Activated CD8-positive, alpha-beta memory T cell treated with anti-CD3 and anti-CD28 coated beads for 1 hour (primary cell): ENCODE measurements at places on chromosomes 1 and 21.

GRCh38 chr1:112337028-112337531 is 58.9 kb upstream of the CTTNBP2NL start:
- DNase-seq, result no peak

DNA sequence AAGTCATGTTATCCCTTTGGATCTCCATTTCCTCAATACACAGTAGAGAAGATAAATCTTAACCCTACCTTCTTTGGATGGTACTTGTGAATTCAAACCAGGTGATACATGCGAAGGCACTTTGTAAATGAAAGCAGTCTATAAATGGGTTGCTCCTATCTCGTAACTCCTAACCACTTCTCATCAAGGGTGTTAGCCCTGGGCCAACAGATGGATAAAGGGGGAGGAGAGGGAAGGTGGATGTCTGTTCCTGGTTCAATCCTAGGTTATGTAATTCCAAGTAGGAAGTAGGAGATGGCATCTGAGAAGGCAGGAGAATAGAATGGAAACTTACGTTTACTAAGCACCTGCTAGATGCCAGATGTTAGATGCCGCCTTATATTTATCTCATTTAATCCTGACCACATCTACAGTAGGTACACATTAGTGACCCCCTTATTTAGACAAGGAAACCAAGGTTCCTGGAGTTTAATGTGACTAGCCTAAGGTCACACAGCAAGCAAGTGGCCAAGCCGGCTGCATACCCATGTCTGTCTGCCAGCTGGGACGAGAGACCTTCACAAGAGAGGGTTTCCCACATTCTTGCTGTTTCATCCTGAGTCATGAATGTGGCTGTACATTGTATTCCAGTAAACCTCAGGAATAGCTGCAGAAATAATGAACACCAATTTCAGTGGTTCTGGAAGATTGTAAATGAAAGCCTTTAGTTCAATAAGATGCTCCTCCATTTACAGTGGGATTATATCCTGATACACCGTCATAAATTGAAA is 47.7 kb downstream of the ELAVL4 start:
- DNase-seq, result no peak

- DNase-seq, result no peak
Observed at GRCh38 chr1:40659649-40659947, 5.9 kb downstream of the RIMS3 start.

DNA sequence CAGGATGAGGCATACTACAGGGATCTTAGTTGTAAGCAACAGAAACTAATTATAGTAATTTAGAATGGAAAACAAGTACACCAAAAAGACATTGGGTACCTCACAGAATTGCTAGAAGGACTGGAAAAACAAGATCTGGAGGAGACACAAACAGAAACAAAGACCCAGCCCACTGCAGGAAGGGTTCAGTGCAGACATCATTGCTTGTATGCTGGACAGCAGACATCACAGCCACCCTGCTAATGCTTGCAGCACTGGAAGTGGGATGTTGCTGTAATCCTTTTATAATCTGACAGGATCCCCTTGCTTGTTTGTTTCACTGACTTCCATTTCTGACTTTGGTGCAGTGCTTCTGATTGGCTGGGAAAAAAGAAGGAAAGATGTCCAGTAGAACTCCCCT is 111.4 kb upstream of the ZNF678 start:
- no peak for DNase-seq

DNA sequence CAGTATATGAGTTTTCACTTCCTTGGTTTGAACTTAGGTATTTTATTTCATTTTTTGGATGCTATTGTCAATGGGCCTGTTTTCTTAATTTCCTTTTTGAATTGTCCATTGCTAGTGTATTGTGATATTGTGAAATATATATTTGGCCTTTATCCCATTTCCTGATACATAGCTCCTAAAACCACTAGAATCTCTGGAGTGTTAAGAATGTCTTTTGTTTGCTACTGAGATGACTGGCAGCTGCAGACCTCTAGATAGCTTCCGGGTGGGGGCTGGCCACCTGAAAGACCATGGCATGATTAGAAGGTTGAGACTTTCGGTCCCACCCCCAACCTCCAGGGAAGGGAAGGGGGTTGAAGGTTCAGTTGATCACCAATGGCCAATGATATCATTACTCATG is 245.4 kb downstream of the KCNJ6 start:
- DNase-seq, result no peak

DNA sequence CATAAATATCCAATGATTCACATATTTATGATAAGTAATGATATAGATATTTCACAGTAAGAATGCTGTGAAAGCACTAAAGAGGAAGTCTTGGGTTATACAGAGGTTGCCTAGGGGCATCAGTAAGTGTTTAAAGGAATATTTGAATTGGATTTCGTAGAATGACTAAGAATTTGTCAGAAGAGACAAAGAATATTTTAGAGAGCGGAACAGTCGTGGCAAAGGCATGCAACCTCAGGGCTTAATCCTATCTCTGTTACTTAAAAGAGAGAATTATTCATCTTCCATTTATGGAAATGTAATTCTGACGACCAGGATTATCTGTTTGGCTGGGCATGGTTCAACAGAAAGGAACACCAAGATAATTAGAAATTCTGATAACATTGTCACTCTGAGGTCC is 171.9 kb upstream of the NR5A2 start:
- DNase-seq, result no peak
